ENCODE measurements at places on chromosomes 7 and 10.

DNA sequence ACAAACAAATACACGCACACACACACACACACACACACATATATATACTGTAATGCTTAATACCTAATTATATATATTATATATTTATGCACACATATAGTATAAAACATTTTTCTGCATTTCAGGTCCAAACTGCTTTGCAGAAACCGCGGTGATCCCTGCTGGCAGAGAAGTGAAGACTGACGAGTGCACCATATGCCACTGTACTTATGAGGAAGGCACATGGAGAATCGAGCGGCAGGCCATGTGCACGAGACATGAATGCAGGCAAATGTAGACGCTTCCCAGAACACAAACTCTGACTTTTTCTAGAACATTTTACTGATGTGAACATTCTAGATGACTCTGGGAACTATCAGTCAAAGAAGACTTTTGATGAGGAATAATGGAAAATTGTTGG, 138.5 kb downstream of the VWC2 start:
- no peak for DNase-seq

GRCh38 chr10:106819490-106819889, 345.0 kb downstream of the SORCS1 start:
- no peak for DNase-seq

DNA sequence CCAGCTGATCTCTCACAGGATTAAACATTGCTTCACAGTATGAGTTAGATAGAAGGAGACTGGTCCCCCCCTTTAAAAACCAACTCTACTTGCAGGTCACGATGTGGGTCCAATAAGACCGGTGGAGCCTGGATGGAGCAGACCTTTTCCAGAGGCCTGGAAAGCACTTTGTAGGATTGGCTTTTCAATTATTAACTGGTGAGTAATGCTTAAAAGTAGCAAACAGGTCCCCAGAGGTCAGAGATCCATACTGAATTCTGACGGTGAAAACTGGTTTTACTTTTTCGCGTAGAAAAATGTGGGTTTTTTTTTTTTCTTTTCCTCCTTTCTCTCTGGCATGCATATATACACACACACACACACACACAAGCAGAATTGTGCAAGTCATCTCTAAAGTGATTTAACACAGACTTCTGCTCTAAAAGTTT, 74.9 kb upstream of the OGDHL start:
- DNase-seq: no peak

GRCh38 chr7:25949736-25950487, 202.1 kb upstream of the NFE2L3 start:
- DNase-seq: no peak

- no peak for DNase-seq
These were observed at the start of gene LDB3 for GRCh38 chr10:86668297-86669165. Gene LDB3, plus strand, starts transcription at chr10:86668511. Its CDS starts 181 bp downstream, at chr10:86668692.

- DNase-seq: no peak
These were observed 94.7 kb downstream of the LARP4B start for GRCh38 chr10:836782-837181.

DNA sequence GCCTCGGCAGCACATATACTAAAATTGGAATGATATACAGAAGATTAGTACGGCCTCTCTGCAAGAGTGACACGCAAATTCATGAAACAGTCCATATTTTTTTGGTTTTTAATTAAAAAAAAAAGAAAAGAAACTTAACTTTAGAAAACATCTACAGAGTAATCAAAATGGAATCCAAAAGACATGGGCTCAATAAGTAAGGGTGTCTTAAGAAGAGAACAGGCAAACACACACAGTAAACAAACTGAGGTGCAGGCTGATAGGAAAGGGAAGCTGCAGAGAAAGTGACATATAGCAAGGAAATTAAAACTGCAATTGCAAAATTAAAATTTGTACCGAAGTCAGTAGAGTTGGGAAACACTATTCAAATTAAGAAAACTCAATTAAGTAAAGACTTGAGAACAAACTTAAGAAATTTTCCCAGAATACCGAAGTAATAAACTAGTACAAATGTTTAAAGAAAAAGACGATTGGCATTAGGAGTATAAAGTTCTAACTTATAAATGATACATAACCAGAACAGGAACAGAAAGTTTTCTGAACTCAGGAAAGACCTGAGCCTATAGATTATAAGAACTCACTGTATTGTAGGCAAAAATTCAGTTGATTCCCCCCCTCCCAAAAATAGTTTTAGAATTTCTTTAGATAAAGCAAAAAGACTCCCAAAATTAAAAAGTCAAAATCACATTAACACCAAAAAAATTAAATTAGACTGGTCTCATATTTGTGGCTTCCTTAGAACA, 16.3 kb downstream of the MTPN start:
- no peak for DNase-seq

GRCh38 chr7:144525956-144526355, 122.5 kb upstream of the NOBOX start:
- DNase-seq: no peak

GRCh38 chr7:28310460-28310848, 101.9 kb upstream of the CREB5 start:
- no peak for DNase-seq

- DNase-seq: no peak
These were observed 287.2 kb downstream of the PTPRN2 start for GRCh38 chr7:158300427-158300826.

GRCh38 chr7:47635091-47636080, 53.5 kb upstream of the TNS3 start:
- no peak for DNase-seq

GRCh38 chr7:67344481-67345193, 348.0 kb downstream of the TYW1 start:
- no peak for DNase-seq

DNA sequence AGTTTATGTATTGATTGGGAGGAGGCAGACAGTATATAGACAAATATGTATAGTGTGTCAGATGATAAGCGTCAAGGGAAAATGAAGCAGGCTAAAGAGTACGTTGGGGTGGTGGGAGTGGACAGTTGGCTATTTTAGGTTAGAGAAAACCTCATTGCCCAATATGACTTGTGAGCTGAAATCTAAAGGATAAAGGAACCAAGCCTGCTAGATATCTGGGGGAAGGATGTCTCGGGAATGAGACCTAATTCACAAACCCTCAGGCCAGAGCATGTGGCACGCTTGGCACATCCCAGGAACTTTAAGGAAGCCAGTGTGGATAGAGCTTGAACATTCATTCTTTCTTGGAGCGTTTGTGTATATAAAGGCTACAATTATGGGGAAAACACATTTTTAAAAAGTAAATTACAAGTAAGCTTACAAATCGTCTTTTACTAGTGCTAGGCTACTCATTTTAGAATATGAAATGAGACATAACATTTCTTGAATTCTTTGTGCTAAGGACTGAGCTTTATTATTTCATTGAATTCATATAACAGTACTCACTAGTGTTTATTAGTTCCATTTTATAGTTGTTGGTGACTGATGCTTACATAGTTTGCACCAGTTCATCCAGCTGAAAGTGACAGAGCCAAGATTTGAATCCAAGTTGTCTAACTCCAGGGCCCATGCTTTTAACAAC, 9.7 kb downstream of the FHIP2A start:
- no peak for DNase-seq

- DNase-seq: no peak
These were observed 11.2 kb downstream of the PFKFB3 start for GRCh38 chr10:6213908-6214307.

GRCh38 chr10:101897633-101898032, 54.0 kb upstream of the KCNIP2 start:
- no peak for DNase-seq

DNA sequence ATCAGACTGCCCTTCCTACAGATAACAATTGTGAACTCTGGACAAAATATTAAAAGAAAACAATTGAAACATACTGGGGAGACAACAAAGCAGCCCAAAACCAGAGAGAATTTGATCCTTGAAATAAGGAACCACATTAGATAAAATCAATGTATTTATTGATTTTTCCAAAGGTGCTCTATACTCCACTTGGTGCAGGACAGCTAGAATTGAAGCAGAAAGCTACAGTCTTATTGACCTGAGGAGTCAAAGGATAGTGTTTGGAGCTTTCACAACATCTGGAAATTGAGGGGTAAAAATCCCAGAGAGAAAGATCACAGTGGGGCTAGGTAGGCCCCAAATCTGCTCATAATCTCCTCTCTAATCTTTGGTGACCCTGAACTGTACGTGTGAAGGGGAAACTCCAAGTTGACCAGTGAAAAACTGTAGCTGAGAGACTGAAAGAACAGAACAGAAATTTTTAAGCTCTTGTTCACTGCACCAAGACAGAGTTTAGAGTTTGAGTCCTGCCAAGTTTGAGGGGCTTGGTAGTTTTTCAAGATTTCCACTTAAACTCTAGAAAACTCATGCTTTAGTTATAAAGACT, 70.2 kb downstream of the SAMD9 start:
- DNase-seq: no peak

- DNase-seq: no peak
These were observed 93.1 kb downstream of the COBL start for GRCh38 chr7:51223505-51223904.

GRCh38 chr7:11331128-11332102, 357.7 kb downstream of the PHF14 start:
- no peak for DNase-seq

- no peak for DNase-seq
These were observed 205.9 kb downstream of the SKAP2 start for GRCh38 chr7:26658389-26659084.

DNA sequence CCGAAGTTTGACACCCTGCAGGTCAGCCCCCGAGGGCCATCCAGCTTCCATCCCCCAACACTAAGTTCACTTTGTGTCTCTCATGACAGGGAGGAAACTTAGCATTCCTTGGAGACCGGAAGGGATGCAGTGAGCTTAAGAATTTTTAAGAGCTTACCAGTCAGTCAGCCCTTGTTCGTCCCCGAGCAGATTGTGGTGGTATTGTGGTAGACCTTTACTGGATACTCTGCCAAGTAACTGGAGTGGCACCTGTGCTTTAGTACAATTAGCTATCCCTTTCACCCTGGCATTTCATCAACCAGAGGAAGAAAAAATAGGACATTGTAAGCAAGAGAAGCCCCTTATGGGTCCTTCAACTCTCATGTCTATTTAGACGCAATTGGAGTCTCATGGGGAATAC, 74.8 kb downstream of the NSUN6 start:
- DNase-seq: no peak

DNA sequence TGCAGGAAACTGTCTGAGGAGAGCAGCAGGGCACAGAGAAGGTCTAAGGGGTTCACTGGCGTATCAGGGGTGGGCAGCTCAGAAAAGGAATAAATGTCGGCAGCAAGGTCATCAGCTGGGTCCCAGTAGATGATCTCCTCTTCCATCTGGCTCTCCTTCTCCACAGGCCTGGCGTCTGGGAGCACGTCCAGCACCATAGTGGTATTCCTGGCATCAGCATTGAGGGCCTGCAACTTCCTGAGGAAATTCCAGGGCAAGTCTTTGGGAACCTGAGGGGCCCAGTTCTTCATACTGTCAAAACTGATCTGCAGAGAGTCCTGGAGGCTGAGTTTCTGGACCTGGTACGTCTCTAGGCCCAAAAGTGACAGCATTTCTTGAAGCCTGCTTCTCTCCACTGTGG, 9.6 kb upstream of the MRPS24 start:
- DNase-seq: no peak

GRCh38 chr7:70765651-70766050, 366.3 kb upstream of the GALNT17 start:
- DNase-seq: no peak

- no peak for DNase-seq
These were observed 311.1 kb upstream of the ADARB2 start for GRCh38 chr10:2048337-2048973.

DNA sequence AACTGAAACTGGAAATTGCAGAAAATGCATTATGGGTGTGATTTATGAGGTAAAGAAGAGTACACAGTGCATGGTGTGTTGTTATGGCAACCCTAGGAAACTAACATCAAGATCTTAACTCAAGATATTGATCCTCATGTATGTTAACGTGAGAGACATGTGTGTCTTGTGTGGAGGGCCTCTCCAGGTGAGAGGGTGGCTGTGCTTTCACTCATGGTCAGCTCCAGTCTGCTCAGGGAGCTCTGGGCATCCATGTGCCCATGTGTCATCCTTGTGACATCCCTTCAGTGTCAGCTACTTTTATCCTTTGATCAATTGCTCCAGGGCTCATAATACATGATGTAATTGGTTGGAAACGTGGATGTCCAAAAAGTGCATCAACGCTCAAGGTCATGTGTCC, 24.9 kb upstream of the INSYN2A start:
- DNase-seq: no peak

DNA sequence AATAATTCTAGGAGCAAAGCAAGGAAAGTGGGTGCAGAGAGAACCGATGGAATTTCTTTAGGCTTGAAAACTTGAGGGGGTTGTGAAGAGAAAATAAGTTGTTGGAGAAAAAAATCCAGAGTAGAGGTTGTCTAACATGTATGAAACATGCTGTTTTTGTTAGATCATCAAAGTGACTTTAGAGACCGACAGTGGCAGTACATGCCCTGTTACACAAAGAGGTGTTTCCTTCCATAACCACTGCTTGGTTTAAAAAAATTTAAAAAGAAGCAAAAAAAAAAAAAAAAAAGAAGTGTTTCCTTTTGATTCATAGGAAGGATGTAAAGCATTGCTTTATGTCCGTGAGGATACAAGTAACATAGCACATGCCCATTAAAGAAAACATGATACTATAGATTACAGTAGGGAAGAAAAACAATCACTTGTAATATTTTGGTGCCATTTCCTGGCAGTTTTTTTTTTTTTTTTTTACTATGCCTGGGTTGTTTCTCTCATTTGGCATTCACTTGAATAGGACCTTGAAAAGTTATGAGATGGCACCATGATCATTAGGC, 6.1 kb downstream of the ENTPD1 start:
- DNase-seq: no peak

- no peak for DNase-seq
These were observed 28.5 kb downstream of the ZMIZ1 start for GRCh38 chr10:79097021-79097872.

DNA sequence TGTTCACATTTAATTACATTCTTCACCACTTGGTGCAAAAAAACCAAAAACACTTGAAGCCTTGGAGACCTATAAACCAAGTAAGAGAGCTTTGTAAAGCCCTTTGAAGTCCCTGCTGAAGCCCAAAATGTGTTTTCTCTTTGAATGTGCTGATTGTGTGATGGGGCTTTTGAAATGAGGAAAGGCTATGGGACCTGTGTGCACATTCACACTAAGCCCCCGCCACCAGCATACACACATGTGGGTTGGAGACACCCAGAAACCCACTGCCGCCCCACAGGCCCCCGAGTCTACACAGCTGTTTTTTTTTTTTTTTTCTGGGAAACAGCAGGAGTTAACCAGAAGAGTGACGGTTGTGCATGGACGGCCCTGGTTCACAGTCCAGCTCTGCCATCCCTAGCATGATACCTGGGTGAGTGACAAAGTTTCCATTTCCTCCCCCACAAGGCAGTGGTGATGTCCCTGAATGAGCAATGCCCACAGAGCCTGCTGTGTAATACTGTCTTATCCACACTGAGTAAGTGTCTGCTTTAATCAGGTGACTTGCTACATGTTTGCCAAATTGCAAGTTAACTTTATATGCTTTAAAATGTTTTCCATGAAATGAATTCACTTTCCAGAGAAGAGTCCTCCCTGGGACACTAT, 154.6 kb upstream of the GDF10 start:
- DNase-seq: no peak

GRCh38 chr7:48173313-48173712, 2.1 kb downstream of the ABCA13 start:
- no peak for DNase-seq

- no peak for DNase-seq
These were observed 39.2 kb upstream of the RPA3 start for GRCh38 chr7:7757576-7757975.

GRCh38 chr7:98668255-98668654, 51.2 kb downstream of the NPTX2 start:
- no peak for DNase-seq
